ENCODE measurements at places on chromosomes 11 and 22.

DNA sequence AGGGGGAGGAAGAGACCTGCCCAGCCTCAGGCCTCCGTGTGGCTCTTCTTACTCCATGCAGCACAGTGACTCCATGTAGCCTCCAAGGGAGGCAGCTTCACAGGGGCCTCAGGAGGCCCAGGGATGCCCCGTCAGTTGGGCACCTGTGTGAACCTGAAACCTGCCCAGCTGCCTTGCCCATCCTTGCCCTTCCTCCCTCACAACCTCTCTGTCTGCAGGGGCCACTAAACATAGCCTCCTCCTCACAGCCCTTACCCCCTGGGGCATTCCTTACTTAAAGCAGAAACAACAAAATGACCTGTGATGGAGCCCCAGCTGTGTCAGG is 7.1 kb downstream of the LRRC32 start:
- H3K4me1 ChIP-seq, result peaks cover 58% of the 10 kb centered on the region
- peaks cover 85% of the 10 kb centered on the region for H3K36me3 ChIP-seq
- no peak for DNase-seq
- H3K27me3 ChIP-seq, result peaks cover 6% of the 10 kb centered on the region
- H3K4me3 ChIP-seq, result no peak overlapping the region
- H3K27ac ChIP-seq, result no peak overlapping the region

DNA sequence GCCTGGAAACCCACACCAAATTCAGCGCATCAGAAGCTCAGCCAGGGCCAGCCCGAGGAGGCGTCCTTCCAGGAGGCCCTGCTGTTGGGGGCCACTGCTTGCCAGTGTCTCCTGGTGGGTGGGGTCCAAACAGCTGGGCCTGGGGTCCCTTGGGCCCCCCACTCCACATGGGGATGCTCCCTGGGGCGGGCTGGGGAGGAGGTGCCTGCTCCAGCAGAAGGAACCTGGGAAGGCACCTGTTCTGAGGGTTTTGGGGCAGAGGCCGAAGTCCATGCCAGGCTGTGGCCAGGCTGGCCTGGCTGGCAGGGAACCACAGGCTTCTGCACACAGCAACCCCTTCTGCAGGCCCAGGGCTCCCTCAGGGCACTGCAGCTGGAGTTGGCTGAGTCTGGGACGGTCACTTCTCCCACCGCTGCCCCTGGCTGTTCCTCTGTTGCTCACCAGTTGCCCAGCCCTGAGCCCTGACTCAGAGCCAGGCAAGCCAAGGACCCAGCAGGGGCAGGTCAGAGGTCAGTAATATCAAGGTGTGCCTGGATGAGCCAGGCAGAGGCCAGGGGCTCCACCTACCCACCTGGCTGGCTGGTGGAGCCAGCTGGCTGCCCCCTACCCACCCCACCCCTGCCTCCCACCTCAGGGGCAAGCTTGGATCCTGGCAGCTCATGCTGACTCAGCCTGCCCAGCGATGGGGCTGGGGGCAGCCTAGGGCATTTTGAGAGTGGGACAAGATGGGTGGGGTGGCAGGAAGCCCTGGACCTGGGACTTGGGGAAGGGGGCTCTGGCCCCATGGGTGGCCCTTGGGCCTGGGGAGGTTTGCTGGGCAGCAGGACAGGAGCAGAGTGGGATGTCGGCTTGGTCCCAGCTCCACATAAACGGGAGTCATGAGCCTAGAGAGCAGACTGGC is 12.0 kb upstream of the PHLDA2 start:
- H3K4me1 ChIP-seq, result peaks cover 10% of the 10 kb centered on the region
- H3K36me3 ChIP-seq, result peaks cover 49% of the 10 kb centered on the region
- H3K27ac ChIP-seq, result peak overlapping the region; percentile 14
- H3K27me3 ChIP-seq, result no peaks in the 10 kb centered on the region
- no peak overlapping the region for H3K4me3 ChIP-seq
- no peak for DNase-seq

- H3K4me1 ChIP-seq, result no peaks in the 10 kb centered on the region
- DNase-seq, result no peak
- H3K36me3 ChIP-seq, result no peaks in the 10 kb centered on the region
- no peak overlapping the region for H3K4me3 ChIP-seq
- H3K27ac ChIP-seq, result no peak overlapping the region
Measured at GRCh38 chr11:40281052-40281580, 1178.3 kb downstream of the LRRC4C start.

- H3K36me3 ChIP-seq, result peaks cover 51% of the 10 kb centered on the region
- H3K27ac ChIP-seq, result no peak overlapping the region
- H3K4me3 ChIP-seq, result no peak overlapping the region
- H3K4me1 ChIP-seq, result no peaks in the 10 kb centered on the region
- DNase-seq, result no peak
- H3K27me3 ChIP-seq, result no peaks in the 10 kb centered on the region
Measured at GRCh38 chr11:10770626-10771254, 19.7 kb downstream of the CTR9 start.

GRCh38 chr11:78727816-78728215 is 153.2 kb upstream of the NARS2 start:
- no peak overlapping the region for H3K4me3 ChIP-seq
- H3K27ac ChIP-seq, result no peak overlapping the region
- no peak for DNase-seq
- no peaks in the 10 kb centered on the region for H3K36me3 ChIP-seq
- H3K4me1 ChIP-seq, result no peaks in the 10 kb centered on the region

DNA sequence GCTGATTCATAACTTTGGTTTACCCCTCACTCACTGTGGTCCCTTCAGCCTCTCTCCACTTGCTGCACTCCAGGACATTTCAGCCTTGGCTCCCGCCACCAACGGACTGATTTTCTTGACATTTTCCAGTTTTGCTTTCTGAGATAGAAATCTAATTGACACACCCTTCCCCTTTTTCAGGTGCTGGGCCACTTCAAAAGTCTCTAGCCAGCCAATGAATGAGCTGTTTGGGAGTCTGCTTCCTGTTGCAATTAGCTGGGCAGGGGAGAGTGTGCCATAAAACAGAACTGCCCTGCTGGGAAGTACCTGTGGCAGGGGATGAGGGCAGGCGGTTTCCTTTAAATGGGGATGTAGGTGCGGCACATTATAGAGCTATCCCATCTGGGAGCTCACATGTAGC is 21.1 kb upstream of the PLET1 start:
- H3K4me1 ChIP-seq, result peaks cover 11% of the 10 kb centered on the region
- H3K27ac ChIP-seq, result peak overlapping the region; percentile 82
- DNase-seq, result no peak
- H3K27me3 ChIP-seq, result peaks cover 3% of the 10 kb centered on the region
- H3K4me3 ChIP-seq, result peak overlapping the region; percentile 73

GRCh38 chr22:44214764-44215163 is 34.0 kb downstream of the PARVG start:
- peaks cover 13% of the 10 kb centered on the region for H3K36me3 ChIP-seq
- no peak for DNase-seq
- peaks cover 4% of the 10 kb centered on the region for H3K4me1 ChIP-seq
- H3K27me3 ChIP-seq, result peaks cover 6% of the 10 kb centered on the region
- no peak overlapping the region for H3K4me3 ChIP-seq
- no peak overlapping the region for H3K27ac ChIP-seq

- H3K27ac ChIP-seq, result peak within 1 kb of the TSS; percentile 86
- H3K4me1 ChIP-seq, result peaks cover 28% of the 10 kb centered on the region
- no peaks in the 10 kb centered on the region for H3K36me3 ChIP-seq
- H3K4me3 ChIP-seq, result peak within 1 kb of the TSS; percentile 66
- peak; percentile 51 for DNase-seq
Measured at GRCh38 chr11:68010090-68011041, at the start of gene ALDH3B1. Gene ALDH3B1, plus strand, starts transcription at chr11:68010327. Its CDS starts 4,971 bp downstream, at chr11:68015298.

- no peak for DNase-seq
- no peak overlapping the region for H3K27ac ChIP-seq
- no peaks in the 10 kb centered on the region for H3K4me1 ChIP-seq
- peaks cover 3% of the 10 kb centered on the region for H3K27me3 ChIP-seq
- peaks cover 7% of the 10 kb centered on the region for H3K36me3 ChIP-seq
Measured at GRCh38 chr11:111559800-111560464, 19.4 kb downstream of the LAYN start.

- H3K36me3 ChIP-seq, result no peaks in the 10 kb centered on the region
- H3K27me3 ChIP-seq, result no peaks in the 10 kb centered on the region
- H3K4me1 ChIP-seq, result no peaks in the 10 kb centered on the region
- H3K27ac ChIP-seq, result no peak overlapping the region
Measured at GRCh38 chr11:88167853-88168252, 7.4 kb downstream of the RAB38 start.

- peaks cover 18% of the 10 kb centered on the region for H3K4me1 ChIP-seq
- no peak for DNase-seq
Measured at GRCh38 chr22:29707010-29707409, 12.8 kb upstream of the CABP7 start.

DNA sequence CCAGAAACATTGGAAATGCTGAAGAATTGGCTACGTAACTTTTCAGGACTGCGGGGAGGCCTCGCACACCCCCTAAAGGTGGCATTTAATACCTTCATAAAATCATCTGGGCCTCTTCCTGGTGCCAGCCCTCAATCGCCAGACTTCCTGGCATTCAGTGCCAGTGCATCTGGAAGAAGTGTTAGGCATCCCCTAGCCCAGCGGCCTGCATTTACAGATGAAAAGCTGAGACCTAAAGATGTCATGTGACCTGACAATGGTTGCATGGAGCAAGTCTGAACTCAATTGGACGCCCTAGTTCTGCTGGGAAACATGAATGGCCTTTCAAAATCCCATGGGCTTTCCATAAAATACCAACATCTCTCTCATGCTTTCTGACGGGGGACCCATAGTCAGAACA is 81.0 kb upstream of the TMEM45B start:
- H3K4me1 ChIP-seq, result no peaks in the 10 kb centered on the region
- H3K4me3 ChIP-seq, result no peak overlapping the region
- H3K36me3 ChIP-seq, result no peaks in the 10 kb centered on the region
- H3K27me3 ChIP-seq, result peaks cover 25% of the 10 kb centered on the region
- H3K27ac ChIP-seq, result no peak overlapping the region

- no peak within 1 kb of the TSS for H3K4me3 ChIP-seq
- H3K27me3 ChIP-seq, result peaks cover 25% of the 10 kb centered on the region
- H3K27ac ChIP-seq, result no peak within 1 kb of the TSS
- no peak for DNase-seq
- H3K4me1 ChIP-seq, result no peaks in the 10 kb centered on the region
- H3K36me3 ChIP-seq, result no peaks in the 10 kb centered on the region
Measured at GRCh38 chr11:60724420-60724819, at the start of gene MS4A18. Gene MS4A18, plus strand, starts transcription at chr11:60724720.

DNA sequence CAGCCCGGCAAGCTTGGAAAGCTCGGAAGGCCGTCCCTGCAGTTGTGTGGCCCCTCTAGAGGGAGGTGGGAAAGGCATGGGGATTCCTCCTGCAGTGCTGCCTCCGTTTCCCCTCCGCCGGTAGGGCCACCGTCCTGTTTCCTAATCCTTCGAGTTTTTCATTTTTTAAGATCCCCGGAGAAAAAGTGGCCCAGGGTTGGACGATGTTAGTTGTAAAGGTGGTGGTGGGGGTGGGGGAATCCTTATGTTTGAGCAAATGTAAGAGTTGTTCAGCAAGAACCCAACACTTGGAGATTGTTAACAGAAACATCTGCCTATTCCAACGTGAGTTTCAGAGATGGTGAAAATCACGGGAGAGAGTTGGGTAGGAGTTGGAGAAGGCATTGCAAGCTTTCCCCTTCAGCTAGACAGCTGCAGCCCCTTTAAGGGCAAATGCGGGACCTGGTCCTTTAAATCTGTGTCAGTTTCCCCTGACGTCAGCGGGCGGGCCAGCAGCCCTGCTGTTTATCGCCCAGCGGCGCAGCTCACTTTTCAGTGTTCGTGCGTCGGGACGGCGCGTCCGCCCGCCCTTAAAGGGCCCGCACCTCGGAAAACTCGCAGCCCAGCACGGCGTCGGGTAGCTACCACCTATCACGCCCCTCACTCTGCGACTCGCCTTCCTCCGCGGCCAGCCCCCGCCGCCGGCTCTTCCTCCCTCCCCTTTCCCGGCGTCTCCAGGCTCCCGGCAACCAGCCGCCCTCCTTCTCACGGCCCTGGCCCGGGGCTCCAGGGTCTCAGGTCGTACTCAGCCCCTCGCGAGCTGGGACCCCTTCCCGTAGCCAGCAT is at the start of gene SIDT2:
TSS of gene SIDT2 (plus strand) at position 534 of the 825 bp plus-strand sequence. CDS start 521 bp downstream, outside the sequence.
- peak; percentile 85 for DNase-seq
- H3K4me1 ChIP-seq, result peaks cover 22% of the 10 kb centered on the region
- peak within 1 kb of the TSS; percentile 98 for H3K27ac ChIP-seq
- peaks cover 16% of the 10 kb centered on the region for H3K36me3 ChIP-seq

DNA sequence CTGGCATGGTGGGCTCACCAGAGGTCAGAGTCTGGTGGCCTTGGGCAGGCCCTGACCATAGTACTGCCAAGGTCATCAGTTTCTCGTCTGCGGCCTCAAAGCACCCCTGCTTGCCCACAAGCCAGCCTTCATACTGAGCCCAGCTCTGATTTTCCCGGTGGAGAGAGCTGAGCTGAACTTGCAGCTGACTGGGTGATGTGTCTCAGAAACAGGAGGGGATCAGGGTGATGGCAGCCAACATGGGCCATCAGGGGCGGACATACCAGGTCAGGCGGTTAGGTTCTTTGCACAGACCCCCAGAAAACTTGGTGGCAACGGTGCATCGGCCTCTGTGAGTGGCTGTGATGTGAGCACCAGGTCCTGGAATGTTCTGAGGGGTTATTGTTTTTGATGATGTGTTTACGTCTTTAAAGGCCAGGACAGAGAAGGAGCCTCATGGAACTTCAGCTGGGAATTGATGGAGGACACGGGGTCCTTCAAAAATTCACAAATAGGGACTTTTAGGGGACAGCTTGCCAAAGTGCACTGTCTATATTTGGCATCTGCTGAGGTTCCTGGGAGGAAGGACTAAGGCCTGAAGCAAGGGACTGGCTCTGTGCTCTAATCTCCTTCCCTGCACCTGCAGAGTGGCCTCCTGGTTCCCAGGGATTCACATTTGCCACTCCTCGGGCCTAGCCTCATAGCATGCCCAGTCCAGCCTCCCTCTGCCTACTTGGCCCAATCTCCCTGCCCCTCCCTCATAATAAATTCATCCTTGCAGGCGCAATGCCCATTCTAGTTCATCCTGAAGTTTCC is 131.2 kb downstream of the OSBP2 start:
- no peaks in the 10 kb centered on the region for H3K36me3 ChIP-seq
- H3K4me3 ChIP-seq, result no peak overlapping the region
- no peak for DNase-seq
- H3K27me3 ChIP-seq, result peaks cover 48% of the 10 kb centered on the region
- H3K4me1 ChIP-seq, result peaks cover 10% of the 10 kb centered on the region
- no peak overlapping the region for H3K27ac ChIP-seq

- DNase-seq, result no peak
- H3K4me1 ChIP-seq, result no peaks in the 10 kb centered on the region
- H3K27ac ChIP-seq, result no peak overlapping the region
- no peaks in the 10 kb centered on the region for H3K27me3 ChIP-seq
- H3K36me3 ChIP-seq, result peaks cover 7% of the 10 kb centered on the region
- no peak overlapping the region for H3K4me3 ChIP-seq
Measured at GRCh38 chr11:28274216-28274615, 166.0 kb downstream of the METTL15 start.

- H3K4me3 ChIP-seq, result no peak overlapping the region
- H3K36me3 ChIP-seq, result no peaks in the 10 kb centered on the region
- no peaks in the 10 kb centered on the region for H3K4me1 ChIP-seq
- no peak overlapping the region for H3K27ac ChIP-seq
- no peak for DNase-seq
- peaks cover 4% of the 10 kb centered on the region for H3K27me3 ChIP-seq
Measured at GRCh38 chr22:34842630-34843029, 223.3 kb upstream of the ISX start.

GRCh38 chr11:69708736-69709401 is 5.0 kb upstream of the FGF19 start:
- no peak for DNase-seq
- H3K36me3 ChIP-seq, result peaks cover 5% of the 10 kb centered on the region
- no peak overlapping the region for H3K4me3 ChIP-seq
- peaks cover 17% of the 10 kb centered on the region for H3K4me1 ChIP-seq
- H3K27me3 ChIP-seq, result peaks cover 55% of the 10 kb centered on the region

Data from stimulated activated naive B cell treated with anti-CD40 and anti-IgM and Interleukin-4, amounts not matched to agents 10 μg/mL and 1 μg/mL and 100 μg/mL, for 72 hours (primary cell).